ENCODE measurements at places on chromosomes 2 and 18. TPM values are rescaled to one million over a fixed set of nuclear protein-coding genes. Genes with fewer than 3 reads are reported as not detected.

The STAT4 gene
- 25.5 TPM for total RNA-seq

The IL18R1 gene
- total RNA-seq: 0.97 TPM

The DNER gene
- total RNA-seq: 124 TPM

The CCDC138 gene
- total RNA-seq: 12.6 TPM

The ZNF396 gene
- total RNA-seq: 5.9 TPM

The LIMS4 gene
- total RNA-seq: 0.68 TPM

The PDCD1 gene
- not detected for total RNA-seq

The UGT1A8 gene
- total RNA-seq: not detected

The ACADL gene
- total RNA-seq: 5.1 TPM

The CPLX4 gene
- total RNA-seq: not detected

The CHST10 gene
- 53.4 TPM for total RNA-seq

The CKAP2L gene
- not detected for total RNA-seq
